ENCODE measurements at places on chromosomes 11 and 22. TPM values are rescaled to one million over a fixed set of nuclear protein-coding genes. Genes with fewer than 3 reads are reported as not detected.

FAM227A gene
- 4.5 TPM for polyA plus RNA-seq

GRCh38 chr11:69022260-69022659 is 9.2 kb upstream of the MRGPRF start:
- DNase-seq = no peak

GRCh38 chr11:102553835-102554282 is 23.3 kb upstream of the MMP7 start:
- no peak for DNase-seq

- no peak for DNase-seq
These were observed 838.9 kb downstream of the DLG2 start for GRCh38 chr11:84788220-84788619.

- DNase-seq = no peak
These were observed 106.1 kb downstream of the CTTN start for GRCh38 chr11:70504246-70505020.
